Smooth muscle cell of the brain vasculature (primary cell): ENCODE measurements at places on chromosomes 16 and 17.

DNA sequence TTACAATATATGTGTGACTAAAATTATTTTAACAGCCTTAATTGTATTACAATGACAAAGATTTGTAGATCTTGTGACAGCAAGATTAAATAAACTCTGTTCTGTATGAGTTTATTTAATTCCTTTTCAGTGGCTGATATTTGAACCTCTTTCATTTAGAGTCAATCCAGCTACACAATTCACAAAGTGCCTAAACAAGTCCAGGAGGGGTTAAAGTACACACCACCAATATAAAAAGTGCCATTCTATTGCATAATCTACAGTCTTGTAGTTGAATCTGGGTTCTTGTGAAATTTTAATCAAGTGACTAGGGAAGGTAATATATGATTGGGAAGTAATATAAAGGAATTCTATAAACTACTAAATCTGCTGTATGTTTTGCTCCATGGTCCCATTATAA lies 3.9 kb upstream of the NFAT5 start:
- no peak for DNase-seq

DNA sequence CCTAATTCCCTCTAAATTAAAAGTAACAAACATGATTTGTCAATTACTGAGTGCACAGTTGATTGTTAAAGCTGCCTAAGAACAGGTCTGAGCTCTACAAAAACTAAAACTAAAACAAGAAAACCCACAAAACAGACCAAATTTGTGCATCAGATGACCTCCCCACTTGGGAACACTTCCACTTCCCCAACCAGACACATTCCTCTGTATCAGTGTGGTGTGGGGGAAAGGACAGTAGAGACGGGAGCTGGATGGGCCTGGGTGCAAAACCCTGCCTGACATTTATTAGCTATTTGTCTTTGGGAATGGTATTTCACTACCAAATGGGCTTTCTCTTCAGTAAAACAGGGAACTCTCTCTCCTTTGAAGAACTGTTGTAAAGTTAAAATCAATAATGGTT lies 29.8 kb downstream of the STAT3 start:
- DNase-seq = no peak

- no peak for DNase-seq
Observed at GRCh38 chr16:10638101-10638500, 56.6 kb downstream of the TEKT5 start.

DNA sequence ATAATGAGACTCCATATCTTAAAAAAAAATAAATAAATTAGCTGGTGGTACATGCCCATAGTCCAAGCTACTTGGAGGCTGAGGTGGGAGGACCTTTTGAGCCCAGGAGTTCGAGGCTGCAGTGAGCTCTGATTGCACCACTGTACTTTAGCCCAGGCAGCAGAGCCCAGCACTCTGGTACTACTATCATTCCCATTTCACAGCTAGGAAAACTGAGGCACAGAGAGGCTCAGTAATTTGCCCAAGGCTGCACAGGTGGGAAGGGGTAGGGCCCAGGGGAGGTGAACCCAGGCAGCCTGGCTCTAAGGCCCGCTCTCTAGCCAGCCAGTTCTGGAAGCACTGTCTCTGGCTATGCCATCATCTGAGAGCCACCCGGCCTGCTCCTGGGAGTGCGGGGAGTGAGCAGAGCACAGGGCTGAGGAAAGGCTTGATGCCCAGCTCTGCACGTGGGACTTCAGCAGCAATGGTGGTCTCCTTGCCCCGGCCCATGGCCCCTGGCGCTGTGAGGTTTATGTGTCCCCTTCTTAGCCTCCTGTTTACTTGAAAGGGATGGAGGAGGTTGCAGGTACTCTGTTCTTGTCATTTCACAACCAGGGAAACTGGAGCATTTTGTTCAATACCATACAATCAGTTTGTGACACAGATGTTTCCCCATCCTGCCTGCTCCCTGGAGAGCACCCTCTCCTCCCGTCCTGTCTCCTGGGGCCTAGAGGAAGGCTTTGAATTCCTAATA lies 222.3 kb downstream of the KATNIP start:
- DNase-seq = no peak

- DNase-seq = no peak
Observed at GRCh38 chr16:11783319-11784037, 13.6 kb downstream of the ZC3H7A start.

DNA sequence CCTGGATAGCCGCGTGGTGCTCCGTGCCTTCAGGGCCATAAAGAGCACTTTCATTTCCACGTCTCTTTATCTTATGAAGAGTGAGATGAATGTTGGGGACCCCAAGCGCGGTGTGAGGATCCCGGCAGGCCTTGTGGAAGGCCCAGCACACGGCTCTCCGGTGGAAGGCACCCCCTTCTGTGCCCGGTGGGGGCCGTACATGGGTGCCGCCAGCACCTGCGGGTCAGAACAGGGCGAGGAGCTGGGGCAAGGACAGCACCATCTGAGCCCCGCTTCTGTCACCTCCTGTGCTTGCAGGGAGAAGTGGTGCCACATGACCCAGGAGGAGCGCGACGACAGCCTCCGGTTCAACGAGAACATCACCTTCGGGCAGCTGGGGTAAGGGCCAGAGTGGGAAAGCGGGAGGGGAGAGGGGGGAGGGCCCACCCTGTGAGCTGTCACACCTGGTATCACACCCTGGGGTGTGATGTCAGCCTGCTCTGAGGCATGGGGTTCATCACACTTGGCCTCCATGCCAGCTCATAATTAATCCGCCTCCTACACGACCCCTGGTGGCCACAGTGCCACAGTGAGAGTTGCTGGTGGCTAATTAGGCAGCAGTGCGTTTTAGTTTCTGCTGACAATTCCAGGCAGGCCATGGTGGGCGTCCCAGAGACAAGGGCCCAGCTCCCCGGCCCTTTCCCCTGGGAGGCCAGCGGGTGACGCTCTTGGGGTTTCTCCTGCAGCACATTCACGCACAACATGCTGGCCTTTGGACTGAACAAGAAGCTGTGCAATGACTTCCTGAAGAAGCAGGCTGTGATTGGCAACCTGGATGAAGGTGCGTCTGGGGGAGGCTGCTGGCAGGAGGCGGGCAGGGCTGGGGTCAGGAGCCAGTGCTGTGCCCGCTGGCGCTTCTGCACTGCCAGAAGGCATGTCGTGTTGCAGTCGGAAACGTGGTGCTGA lies 25.7 kb downstream of the CIBAR2 start:
- DNase-seq = no peak

DNA sequence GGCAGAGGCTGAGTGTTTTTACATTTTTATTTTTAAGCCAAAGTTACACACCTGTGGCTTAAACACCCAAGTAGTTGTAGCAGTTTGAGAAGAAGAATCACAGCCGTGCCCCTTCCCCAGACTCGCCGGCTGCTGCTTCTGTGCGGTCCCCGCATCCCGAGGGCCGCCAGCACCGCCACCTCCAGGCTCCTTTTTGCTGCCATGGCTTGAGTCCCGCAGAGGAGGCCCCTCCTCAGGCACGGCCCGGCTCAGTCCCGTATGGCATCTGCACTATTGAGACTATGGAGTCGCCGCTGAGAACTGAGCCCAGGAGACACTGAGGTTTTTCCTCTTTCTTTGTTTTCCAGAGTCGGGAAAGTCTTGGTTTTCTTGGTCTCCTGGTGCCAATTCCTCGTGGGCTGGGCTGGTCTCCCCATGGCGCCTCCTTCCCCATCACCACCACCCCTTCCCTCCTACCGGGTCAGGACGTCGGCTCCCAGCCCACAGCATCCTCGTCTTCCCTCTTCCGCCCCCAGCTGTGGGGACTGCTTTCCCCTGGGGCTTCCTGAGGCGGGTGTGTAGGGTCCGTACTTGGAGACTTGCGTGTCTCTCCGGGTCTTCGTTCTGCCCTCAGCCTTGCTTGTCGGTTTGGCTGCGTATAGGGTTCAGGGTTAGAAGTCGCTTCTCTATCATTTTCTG lies 32.6 kb upstream of the CDH15 start:
- DNase-seq = no peak

DNA sequence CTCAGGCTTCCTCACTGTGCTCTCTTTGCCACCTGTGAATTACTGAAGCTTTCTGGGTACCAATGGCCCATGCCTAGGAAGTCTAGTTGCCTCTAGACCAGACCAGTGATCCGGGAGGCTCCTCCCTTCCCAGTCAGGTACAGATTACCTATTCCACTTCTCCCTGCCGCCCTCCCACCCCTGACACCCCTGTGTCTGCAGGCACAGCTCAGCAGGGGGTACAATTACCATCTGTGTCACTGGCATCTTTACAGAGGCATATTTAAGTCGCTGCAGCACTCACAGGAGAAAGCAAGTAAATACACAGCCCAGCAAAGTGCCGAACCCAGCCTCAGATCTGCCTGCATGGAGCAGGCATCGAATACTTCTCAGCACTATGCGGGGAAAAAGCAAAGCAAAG lies 5.3 kb upstream of the WSCD1 start:
- no peak for DNase-seq

DNA sequence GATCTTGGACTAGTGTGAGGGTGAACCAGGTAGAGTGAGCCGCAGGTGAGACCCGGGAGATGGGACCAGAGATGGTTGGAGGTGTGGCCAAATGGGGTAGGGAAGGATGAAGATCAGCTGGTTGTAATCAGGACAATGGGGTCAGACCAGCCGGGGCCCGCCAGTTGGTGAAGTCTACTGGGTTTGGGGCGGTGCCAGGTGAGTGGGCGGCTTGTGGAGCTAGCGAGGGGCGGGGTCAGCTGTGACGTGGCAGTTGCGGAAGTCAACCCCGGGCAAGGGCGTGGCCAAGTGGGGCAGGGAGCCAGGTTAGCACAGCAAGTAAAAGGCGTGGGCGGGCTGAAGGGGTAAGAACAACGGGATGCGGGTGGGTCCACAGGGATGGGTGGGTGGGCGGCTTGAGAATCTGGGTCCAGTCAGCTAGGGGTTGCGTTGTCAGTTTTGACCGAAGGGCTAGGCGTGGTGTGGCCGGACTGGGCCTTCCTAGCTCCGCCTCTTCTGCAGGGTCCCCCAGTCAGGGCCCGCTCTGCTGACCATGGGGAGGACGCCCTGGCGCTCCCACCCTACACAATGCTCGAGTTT lies 25.5 kb upstream of the ALKBH5 start:
- DNase-seq = no peak

DNA sequence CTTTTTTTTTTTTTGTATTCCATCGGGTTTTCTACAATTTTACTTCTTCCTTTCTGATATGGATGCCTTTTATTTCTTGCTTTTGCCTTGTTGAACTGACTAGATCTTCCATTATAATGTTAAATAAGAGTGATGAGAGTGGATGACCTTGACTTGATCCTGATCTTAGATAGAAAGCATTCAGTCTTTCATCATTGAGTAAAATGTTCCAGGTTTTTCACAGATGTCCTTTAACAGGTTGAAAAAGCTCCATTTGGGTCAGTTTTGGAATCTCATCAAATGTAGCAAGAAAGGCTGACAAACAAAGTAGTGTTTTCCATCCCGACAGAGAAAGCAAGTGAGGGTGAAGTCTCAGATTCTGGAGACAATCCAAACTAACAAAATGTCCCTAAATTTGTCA lies 27.2 kb upstream of the WIPI1 start:
- no peak for DNase-seq

DNA sequence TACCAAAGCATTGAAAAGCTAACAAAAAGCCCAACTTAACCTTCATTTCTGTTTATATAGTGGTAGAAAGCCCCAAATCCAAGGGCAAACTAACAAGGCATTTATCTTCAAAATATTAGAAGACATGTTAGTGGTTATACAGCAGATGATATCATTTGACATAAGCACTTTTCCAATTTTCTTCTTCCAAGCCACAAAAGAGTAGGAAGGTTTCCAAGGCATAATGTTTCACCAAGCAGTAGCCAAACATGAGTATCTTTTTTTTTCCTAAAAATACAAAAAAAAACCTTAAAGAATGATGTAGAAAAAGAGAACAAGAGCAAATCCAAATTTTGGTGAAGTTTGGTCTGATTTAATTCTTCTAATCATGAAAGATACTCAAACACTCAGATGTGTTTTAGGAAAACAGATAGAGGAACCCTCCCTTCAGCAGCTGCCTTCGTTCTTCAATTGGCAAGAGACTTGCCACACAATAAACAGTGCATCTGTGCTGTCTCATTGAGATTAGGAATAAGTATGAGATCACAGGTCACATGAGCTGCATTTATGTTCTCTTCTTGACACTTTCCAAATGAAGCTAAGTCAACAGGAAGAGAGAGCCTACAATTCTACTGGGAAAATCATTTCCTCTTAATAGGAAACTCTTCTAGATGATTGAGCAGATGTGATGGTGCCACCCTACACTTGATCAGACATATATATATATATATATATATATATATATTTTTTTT lies 106.7 kb downstream of the TTC19 start:
- DNase-seq = no peak

DNA sequence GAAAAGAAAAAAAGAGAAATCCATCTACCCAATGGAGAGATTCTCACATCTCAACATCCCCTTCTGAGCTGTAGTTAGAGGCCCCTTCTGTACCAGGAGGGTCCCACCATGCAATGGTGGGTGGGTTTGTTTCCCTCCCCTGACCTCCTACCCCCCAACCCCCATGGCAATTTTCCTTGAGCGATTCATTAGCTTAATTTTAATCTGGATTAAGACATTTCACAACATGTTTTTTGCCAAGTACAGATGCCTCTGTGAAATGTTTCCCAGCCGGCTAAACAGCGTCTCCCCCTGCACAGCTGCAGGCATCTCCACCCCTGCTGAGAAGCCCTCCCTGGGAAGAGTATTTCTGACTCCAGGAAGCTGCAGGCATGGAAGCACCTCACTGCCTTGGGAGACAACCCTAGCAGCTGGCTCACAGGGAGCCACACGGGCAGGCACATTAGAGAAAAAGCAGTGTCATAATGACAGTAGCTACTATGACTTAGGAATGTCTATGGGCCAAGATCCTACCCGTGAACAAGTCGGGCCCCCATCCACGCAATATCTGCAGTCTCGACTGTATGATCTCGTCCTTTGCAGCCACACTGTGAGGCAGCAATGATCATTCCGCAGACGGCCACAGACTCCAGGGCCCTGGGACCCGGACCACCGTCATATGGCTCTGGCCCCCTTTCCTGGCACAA lies 117.3 kb downstream of the ADCY9 start:
- no peak for DNase-seq

DNA sequence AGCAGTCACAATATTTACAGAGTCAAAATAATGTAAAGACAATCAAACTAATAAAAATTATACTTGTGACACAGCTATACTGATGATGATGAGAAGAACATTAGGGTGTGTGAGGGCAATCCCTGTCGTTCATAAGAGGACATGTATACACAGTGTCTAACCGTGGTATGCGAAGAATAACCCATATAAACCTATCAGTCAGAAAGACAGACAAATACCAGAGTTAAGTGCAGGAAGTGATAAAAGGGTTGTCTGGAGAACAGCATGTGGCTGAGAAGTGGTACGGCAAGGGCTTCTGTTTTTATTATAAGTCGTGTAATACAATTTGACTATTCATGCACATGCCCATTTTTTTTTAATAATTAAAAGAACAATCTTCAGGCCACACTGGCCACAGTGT lies 46.7 kb downstream of the LMF1 start:
- DNase-seq = no peak

- DNase-seq = no peak
Observed at GRCh38 chr17:42329025-42329976, 41.0 kb downstream of the STAT5A start.

DNA sequence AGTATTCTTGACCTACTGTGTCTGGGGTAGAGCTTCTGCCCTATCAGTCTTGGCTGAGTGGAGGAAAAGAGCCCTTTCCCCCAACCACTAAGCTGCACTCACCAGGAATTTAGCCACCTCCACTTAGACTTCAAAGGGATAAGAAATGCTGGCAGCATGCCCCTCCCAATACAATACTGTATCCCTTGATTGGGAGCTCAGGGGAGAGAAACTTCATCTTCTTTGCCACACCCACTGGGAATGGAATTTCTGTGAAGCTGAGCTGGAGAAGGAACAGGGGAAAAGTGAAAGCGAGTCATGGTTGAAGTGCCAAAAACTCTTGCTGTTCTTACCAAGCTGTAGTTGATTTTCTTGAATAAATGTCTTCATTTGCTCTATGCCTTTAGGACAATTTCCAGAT lies 68.8 kb downstream of the CEP112 start:
- DNase-seq = no peak
